NCI-H1092 (cell line): ENCODE measurements at places on chromosomes 13 and 19.

- DNase-seq: peak; percentile 74
These were observed 319.9 kb downstream of the ATP8A2 start for GRCh38 chr13:25691654-25692053.

DNA sequence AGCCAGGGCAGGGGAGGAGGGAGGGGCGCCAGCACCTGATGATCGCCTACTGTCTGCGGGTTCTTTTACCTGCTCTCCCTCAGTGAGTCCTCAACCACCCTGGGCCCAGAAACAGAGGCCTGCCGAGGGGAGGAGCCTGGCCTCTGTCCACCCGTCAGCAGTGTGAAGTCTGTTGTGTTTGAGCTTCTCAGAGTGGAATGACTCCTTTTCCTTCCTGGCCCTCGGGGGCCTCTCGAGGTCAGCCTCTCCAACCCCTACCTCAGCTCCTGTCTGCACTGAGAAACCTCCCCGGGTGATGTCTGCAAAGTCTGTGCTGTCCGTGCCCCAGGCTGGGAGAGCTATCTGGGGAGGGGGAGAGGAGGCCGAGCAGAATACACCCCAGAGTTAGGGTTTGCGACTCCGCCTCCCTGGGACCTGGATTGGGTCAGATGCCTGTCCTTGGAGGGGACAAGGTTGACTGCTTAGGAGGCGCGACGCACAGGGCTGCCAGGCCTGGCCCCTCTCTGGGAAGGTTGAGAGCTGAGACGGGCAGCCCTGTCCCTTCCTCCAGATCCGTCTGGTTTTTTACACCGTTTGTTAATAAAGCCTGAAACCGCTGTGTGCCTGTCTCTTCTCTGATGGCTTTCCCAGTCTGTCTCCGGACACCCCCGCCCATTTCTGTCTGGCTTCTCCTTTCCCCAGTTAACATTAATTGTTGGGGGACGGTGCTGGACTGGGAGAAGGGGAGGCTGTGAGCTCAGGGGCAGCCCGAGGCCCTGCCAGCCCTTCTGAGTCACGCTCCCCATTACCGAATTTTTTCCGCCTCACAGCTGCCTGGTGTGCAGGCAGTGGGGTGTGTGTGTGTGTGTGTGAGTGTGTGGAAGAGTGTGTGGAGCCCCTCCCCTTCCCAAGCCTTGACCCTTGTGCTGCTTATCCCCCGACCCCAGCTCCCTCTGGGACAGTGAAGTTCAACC is 989 bp upstream of the SSC5D start:
- DNase-seq: no peak

DNA sequence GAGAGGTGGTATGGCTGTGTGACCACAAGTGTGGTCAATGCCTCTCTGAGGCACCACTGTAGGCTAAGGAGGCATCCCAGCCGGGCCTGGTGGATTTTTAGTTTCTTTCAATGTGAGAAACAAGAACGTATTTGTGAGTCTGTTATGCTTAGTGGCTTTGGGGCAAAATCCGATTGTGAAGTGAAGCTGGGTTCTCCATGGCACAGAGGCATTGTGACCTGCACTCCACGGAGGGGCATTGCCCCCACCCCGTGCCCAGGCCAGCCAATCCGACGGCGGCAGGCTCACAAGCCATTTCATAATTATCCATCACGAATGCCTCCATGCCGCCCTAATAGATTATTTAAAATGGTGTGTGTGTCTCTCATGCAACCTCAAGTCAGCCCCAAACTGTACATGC is 151.6 kb downstream of the ZNF536 start:
- no peak for DNase-seq

DNA sequence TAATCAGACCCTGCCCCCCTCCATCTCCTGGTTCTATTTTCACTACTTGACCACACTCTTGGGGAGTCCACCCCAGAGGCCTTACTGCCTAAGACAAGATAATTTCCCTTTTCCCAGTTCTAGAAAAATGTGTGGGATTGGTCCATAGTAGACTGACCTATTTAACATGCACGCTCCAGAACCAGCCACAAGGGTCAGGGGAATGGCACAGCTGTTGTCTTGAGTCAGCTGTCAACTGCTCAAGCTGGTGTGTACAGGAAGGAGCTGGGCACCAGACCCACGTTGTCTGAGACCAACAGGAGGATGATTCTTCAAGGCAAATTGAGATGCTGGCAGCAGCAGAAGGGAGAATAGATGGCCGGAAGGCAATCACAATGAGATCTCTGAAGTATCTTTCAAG is 280.5 kb downstream of the UQCRFS1 start:
- no peak for DNase-seq

- DNase-seq: no peak
These were observed 3.2 kb downstream of the LCP1 start for GRCh38 chr13:46178821-46179220.

DNA sequence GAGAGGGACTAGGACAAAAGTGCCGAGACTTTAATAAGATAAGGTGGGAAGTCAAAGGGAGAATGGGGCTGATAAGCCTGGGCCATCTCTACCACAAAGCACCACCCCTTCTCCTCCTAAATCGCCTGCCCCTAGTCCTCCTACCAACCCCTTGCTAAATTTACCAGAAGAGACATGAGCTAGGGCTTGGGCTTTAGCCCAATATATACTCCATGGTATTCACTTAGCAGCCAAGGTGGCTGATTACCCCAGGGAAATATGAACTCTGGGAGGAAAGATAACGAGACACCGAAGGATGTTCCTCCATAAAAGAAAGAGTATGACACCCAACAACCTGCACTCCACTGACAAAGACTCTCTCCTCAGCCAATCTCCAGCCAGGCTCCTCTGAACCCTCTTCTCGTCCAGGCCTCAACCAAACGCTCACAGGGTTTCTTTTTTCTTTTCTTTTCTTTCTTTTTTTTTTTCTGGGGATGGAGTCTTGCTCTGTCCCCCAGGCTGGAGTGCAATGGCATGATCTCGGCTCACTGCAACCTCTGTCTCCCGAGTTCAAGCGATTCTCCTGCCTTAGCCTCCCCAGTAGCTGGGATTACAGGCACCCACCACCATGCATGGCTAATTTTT is 610.2 kb downstream of the UQCRFS1 start:
- no peak for DNase-seq

GRCh38 chr19:53768401-53768800 is 55.7 kb downstream of the NLRP12 start:
- DNase-seq: no peak

GRCh38 chr13:82147526-82147925 is 1734.7 kb downstream of the SLITRK1 start:
- no peak for DNase-seq

- DNase-seq: no peak
These were observed 46.4 kb downstream of the PEX11G start for GRCh38 chr19:7442423-7442822.

- DNase-seq: no peak
These were observed 1551.8 kb downstream of the SLITRK1 start for GRCh38 chr13:82330499-82330898.

- DNase-seq: no peak
These were observed 120.6 kb downstream of the ESD start for GRCh38 chr13:46676378-46676725.

- no peak for DNase-seq
These were observed 68.4 kb upstream of the UBL3 start for GRCh38 chr13:29918845-29919244.

DNA sequence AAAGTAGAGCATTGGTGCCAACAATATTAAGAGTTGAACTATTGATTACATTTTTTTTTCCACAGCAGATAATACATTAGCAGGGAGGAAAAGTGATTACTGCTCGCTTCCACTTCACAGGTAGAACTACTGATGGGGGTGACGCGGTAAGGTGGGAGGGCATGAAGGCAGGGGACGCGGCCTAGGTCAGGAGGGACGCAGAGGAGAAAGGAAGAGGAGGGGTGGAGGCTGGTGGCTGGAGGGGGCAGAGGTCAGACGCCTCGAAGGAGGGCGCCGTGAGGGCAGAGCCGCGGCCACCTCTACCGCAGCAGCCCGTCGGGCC is 287 bp upstream of the B3GLCT start:
- DNase-seq: no peak

DNA sequence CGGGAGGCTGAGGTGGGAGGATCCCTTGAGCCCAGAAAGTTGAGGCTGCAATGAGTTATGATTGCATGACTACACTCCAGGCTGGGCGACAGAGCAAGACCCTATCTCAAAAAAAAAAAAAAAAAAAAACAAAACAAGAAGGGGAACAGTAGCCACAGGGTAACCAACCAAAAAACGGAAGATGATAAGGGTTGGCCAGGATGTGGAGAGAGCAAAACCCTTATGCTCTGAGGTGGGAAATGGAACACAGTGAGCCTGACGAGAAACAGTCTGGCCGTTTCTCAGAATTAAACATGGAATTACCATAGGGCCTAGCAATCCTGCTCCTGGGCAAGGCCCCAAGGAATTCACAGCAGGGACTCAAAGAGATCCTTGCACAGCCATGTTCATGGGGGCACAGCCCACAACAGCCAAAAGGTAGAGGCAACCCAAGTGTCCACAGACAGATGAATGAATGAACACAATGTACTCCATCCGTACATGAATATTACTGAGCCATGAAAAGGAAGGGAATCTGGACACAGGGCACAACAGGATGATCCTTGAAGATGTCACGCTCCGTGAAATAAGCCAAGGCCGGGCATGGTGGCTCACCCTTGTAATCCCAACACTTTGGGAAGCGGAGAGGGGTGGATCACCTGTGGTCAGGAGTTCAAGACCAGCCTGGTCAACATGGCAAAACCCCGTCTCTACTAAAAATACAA is 11.3 kb downstream of the NMRK2 start:
- DNase-seq: no peak

GRCh38 chr13:112704308-112705145 is 14.7 kb downstream of the ATP11A start:
- DNase-seq: no peak

DNA sequence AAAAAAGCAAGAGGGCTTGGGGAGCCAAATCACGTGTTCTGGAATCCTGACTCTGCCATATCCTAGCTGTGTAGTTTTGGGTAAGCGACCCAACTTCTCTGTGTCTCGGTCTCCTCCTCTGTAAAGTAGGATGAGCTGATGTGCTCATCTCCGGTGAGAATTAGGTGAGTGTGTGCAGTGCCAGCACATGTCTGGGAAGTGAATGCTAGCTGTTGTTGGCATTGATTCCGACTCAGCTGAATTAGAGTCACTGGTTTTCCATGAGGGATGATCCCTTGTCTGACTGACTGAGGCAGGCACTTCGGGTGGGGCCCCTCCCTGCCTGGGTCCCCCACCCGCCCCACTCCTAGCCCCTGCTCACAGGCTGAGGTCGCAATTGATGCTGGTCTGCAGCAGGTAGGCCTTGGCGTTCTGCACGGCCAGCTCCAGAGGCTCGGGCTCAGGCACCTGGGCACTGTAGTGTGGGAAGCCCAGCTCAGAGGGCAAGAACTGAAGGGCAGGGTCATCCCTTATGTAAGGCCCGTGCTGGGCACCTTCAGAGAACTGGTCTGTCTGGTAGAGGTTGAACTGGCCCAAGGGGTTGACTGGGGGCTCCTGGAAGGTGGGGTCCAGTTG is 835 bp downstream of the RSPH6A start:
- no peak for DNase-seq

DNA sequence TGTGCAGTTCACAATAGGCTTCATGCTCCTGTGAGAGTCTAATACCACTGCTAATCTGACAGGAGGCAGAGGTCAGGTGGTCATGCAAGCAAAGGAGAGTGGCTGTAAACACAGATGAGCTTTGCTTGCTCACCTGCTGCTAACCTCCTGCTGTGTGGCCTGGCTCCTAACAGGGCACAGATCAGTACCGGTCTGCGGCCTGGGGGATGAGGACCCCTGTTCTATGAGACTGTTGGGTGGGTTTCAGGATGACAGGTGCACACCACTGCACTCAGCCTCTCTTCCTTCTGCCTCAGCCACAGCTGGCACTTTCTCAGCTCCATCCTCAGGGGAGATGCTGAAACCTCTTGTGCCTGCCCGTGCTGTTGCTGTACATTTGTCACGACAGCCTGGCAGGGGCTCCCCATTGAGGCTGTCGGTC is 9.7 kb downstream of the CLEC4G start:
- DNase-seq: peak; percentile 27

DNA sequence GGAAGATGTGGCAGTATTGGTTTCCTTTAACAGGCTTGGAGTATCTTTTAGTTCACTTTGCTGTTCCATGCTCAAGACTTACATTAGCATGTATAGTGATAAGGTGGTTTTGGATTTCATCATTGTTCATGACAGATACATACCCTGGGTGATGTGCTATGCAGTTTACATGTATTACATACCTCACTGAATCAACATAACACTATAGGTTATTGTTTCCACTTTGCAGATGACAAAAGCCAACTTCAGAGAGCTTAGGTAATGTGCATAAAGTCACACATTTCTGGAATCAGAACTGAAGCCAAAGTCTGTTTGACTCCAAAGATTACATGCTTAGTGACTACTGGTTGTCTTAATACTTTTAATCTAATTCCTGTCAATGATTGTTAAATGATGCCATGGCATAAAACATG is 7.1 kb downstream of the COMMD6 start:
- DNase-seq: no peak

GRCh38 chr19:5364674-5365073 is 24.1 kb upstream of the PTPRS start:
- DNase-seq: no peak

DNA sequence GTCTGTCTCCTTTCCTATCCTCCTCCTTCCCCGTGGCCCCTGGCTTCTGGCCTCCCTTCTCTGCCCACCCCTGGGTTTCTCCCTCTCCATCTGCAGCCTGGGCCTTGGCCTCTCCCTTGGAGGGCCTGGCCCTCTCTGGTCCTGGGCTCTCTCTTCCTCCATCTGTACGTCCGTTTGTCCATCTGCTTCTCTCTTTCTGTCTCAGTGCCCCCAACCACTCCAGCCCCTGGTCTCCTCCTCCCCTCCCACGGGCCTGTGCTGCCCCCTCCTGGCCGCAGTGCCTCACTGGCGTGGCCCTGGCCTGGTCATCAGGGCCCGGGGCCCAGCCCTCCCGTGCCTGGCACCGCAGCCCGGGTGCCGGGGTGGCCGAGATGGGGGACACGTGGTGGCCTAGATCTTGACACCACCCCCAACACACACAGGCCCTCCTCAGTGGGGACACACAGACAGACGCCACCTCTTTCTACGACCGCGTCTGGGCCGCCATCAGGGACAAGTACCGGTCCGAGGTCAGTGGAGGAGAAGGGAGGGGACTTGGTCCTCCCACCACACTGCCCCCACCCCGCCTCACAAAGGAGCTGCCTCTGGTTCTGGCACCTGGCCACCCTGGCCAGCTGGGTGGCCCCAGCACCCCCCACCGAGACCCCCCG is 11.3 kb downstream of the PRKCSH start:
- DNase-seq: peak; percentile 12
